ENCODE measurements at places on chromosomes 4 and X.

DNA sequence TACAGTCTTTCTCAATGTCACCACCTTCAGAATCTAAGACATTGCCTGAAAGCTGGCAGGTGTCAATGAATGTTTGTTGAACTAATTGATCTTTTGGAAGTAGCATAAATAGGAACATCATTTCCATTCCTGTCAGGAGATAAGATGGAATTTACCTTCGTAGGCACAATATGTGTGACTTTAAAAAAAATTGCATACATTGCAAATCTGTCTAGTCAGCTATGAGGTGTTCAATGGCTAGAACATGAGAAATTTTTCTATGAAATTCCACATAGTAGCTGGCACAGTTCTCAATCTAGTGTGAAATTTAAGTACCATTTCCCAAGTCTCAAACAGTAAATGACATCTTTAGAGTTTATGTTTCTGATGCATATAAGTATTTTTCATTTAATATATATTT is 10.3 kb downstream of the PAGE2 start:
- DNase-seq = no peak

DNA sequence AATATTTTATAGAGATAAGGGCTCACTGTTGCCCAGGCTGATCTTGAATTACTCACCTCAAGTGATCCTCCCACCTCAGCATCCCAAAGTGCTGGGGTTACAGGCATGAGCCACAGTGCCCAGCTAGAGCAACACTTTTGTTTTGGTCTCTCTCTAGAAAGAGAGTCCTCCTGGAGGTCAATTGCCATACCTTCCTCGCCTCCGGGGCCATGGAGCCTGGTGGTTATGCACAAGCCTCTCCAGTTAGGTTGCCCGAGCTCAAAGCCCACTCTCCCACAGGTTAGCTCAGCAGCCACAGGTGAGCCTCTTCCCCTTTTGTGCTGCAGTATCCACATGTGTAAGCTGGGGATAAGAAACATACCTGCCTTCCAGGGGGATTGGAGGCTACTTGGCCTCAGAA is 24.2 kb upstream of the MAN2B2 start:
- no peak for DNase-seq

- DNase-seq = no peak
Observed at GRCh38 chr4:78167510-78167909, 110.4 kb downstream of the FRAS1 start.

DNA sequence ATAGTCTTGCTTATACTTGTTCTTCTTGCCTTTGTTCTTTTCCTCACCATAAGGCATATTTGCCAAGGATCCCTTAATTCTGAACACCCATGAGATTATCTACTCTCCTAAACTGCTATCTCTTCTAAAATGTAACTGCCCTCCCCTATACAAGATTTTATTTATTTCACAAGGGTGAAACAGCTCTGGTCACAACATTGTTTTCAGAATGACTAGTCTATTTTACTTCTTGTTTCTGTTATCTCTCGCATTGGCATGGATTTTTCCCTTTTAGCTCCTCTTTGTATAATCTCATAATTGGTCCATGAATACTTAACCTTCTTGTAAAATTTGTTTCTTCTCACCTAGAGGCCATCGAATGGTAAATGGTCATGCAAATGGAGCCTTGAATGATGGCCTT is 17.2 kb upstream of the COL25A1 start:
- no peak for DNase-seq

GRCh38 chr4:72701987-72702819 is 133.2 kb upstream of the ADAMTS3 start:
- peak; percentile 49 for DNase-seq

DNA sequence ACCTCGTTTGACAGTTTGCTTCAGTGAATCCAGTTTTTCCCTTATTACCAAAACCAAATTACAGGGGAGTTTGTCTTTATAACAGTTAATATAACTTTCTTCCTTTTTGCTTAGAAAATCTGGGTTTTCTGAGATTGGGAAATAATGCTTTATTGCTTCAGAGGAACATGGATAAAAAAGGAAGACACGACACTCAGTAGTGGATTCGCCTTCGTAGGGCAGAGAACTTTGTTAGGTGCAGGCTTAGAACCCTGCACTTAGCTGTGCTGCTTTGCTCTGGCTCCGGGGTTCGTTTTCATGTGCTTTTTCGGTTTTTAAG is 188.2 kb downstream of the SOWAHB start:
- no peak for DNase-seq

DNA sequence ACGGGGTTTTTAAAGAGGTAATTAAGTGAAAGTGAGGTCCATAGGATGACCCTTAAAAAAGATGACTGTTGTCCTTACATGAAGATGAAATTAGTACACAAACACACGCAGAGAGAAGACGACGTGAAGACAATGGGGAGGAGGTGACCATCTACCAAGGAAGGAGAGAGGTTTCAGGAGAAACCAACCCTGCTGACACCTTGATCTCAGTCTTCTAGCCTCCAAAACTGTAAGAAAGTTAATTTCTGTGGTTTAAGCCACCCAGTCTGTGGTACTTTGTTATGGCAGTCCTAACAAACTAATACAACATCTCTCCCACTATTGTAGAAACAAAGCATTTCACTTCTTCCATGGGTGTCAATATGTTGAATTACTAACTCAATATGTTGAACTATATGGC is 139.6 kb upstream of the ATOH1 start:
- DNase-seq = no peak

- DNase-seq = peak; percentile 54
Observed at GRCh38 chr4:152935631-152936445, at the start of gene FHDC1. TSS of gene FHDC1 (plus strand) at chr4:152936323. CDS start at chr4:152943058, 6,735 bp downstream.

DNA sequence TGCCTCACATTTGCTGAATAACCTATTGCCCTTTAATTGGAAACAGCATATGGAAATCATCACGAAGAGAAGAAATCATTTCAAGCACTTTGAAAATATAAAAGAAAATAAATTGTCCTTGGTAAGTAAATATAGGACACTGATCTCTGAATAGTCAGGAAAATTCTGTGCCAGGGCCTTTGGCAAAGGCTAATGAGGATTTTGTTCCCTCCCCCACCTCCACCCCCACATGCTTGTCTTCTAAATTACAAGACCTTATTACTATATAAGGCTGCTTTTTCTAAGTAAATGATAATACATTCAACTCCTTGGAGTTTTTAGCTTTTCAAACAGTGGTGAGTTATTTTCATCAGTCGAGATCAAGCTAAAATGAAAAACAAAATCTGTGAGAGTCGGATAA is 15.8 kb downstream of the SYNPO2 start:
- DNase-seq = no peak

GRCh38 chr4:55568905-55569504 is 22.3 kb upstream of the CLOCK start:
- no peak for DNase-seq

DNA sequence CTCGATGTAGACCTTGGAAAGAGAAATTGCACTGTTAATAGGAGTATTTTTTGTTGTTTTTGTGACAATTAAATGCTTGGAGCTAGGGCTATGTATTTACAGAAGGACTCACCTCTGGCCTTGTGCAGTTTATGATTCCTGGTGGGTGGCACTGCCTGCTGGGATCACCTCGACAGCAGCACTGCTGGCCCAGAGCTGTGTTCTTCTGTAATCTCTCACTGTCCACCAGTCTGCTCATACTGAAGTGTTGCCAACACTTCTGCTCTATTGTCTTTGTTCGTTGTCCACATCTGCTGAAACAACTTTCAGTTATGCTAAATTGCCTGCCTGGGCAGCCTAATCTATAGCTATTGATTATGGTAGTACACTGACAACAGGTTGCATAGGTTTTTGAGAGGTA is 194.4 kb upstream of the ANK2 start:
- peak; percentile 27 for DNase-seq

- DNase-seq = no peak
Observed at GRCh38 chr4:123977641-123978081, 581.1 kb downstream of the SPRY1 start.

DNA sequence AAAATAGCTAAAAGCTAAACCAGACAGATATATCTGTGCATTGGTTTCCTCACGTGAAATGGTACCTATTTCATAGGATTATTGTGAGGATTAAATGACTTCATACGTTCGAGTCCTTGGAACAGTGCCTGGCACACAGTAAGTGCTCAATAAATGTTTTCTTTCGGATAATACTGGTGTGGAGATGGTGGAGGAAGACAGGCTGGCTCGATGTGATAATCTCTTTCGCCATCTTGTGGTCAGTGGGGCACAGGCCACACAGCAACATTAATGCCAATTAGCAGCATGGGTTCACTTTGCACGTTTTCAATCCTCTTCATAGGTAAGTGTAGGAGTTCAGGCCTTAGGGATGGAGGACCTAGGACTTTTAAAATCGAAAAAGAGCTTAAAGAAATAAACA is 9.3 kb downstream of the PAGE4 start:
- DNase-seq = peak; percentile 28

DNA sequence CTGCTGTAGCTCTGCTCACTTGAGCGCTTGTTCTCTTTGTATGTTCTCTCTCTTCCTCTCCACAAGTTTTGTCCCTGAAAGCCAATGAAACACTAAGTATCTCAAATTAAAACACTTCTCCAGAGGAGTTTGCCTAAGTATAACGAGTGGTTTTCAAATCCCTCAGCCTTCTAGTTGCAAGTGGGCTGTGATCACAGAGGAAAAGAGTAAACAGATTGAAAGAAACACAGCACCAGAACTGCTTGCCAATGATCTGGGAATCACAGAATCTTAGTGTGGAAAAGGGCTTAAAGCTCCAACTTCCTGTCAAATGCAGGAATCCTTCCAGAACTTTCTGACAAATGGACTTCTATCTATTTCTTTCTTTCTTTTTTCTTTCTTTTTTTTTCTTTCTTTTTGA is 4.8 kb upstream of the PRSS12 start:
- DNase-seq = no peak

DNA sequence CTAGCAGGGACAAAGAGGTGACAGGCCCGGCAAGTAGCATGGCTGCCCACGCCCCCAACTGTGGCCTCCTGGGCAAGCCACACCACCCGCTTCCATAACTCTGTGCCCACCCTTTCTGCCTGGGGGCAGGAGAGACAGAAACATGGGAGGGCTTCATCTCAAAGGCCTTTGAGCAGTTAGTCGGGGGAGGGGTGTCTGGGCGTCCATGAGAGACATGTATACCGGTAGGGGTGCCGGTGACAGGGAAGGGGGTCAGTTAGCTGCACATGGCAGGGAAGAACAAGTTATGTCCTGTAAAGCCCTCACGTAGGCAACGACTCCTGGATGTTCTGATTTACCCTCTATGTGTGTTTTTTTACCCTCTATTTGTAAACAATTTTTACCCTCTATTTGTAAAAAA is 9.3 kb downstream of the PDZD4 start:
- DNase-seq = no peak
